Stimulated activated CD4-positive, alpha-beta T cell treated with anti-CD3 and anti-CD28 coated beads, Interleukin-4, amount 100 ng/mL, for 48 hours (primary cell): ENCODE measurements at places on chromosomes 12 and 14.
A peak's percentile ranks its signal among the peaks of the same experiment; 100 is the strongest.

DNA sequence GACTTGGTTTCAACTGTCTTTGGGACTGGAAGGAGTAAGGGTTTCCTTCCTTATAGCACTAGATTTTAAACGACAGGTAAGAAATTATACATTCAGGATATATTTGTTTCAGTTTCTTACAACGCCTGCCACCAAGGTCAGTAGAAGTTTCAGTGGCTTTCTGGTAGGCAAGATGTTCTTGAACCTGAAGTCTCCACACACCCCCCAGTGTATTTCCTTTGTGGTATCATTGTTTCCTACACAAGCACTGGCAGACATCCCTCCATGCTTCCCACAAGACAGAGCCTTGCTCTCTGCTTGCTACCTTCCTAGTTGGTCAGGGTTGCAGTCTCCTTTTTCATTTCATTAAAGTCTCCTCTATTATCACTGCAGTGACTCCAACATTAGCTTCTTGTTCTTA, 283.1 kb downstream of the FLRT2 start:
- no peak for DNase-seq

- DNase-seq = no peak
Measured at GRCh38 chr12:101838628-101839323, 8.0 kb upstream of the GNPTAB start.

- peak; percentile 62 for DNase-seq
Measured at GRCh38 chr12:76558684-76559399, 729 bp downstream of the OSBPL8 start.

DNA sequence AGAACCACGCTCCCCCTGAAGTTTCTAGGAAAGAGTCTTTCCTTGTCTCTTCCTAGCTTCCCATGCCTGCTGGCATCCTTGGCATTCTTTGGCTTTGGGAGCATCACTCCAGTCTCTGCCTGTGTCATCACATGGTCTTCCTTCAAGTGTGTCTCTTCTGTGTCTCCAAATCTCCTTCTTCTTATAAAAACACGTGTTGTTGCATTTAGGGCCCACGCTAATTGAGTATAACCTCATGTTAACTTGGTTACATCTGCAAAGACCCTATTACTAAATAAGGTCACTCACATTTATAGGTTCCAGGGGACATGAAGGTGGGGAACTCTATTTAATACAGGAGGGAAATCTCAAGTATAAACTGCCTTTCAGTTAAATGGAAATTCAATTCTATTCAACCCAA, 63.0 kb downstream of the E2F7 start:
- no peak for DNase-seq

- no peak for DNase-seq
Measured at GRCh38 chr12:49750027-49750995, 9.0 kb downstream of the TMBIM6 start.

DNA sequence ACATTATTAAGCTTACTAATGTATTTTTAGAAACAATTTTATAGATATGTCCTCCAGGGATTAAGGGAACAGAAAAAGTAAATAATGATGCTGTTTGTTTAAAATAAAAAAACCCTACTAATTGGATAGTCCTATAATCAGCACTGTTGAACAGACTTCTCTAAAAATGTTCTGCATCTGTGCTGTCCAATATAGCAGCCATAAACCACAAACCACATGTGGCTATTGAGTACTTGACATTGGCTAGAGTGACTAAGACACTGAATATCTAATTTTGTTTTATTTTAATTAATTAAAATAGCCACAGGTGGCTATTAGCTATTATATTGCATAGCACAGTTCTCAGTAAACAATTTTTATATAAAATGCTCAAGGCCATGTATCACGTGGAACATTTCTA, 210.4 kb downstream of the DPY19L2 start:
- no peak for DNase-seq

DNA sequence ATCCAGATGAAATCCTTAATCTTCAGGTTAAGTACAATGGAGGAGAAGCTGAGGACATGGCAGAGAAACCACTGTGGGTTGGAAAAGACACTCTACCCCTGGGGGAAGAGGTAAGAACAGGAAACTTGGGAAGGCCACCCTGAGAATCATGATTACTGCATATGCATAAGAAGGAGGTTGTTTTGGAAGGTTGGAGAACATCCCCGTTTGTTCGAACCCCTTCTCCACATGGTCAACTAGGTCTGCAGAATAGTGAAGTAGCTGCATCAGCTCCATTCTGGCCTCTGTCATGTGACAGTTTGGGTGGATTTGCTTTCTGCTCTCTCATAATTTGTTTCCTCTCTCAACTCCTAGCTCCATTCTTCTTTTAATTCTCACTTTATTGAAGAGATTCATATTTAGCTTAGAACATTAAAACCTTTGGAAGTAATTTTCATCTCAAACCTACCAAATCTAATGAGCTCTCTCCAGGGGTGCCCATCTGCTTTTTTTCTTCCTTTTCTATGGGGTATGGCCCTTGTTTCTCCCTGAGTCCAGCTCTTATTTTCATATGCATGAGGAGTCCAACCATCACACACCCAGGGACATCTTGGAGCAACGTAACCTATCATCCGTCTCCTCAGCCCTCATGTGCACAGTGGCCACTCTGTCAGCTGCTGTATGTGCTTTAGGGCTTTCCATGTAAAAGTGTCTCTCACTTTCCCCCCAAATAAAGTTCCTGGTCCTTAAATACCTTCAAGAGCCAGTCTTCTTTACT, 820.3 kb downstream of the TMEM121 start:
- no peak for DNase-seq

DNA sequence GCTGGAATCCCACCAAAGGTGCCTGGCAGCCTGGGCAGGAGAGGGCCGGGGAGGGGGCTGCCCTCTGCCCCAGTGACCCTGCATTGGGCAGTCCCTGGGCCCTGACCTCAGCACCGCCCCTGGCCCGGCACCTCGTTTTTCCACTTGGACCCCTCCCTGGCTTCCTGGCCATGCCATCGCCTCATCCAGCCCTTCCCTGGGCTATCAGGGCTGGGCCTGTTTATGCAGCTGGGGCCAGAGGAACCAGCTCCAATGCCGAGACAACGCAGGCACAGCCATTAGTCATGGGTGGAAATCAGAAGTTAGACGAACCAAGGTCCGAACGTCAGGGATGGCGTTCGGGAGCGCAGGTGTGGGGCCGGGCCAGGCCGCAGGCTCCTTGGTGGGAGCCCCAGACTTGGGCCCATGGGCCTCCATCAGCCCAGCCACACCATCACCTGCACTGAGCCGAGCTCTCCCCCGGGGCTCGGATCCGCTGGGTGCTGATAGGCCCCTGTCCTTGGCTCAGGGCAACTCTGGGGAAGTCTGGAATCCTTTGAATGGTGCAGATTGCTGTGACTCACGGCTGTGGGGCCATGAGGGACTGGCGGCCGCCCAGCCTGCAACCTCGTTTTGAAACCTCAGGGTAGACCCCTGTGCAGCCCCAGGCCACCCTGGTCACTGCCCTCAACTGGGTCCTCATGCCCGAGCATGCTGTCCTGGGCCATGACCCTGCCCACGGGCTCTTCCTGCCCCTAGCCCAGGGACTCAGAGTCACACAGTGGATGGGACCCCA, 169.4 kb downstream of the KIF26A start:
- DNase-seq = no peak

DNA sequence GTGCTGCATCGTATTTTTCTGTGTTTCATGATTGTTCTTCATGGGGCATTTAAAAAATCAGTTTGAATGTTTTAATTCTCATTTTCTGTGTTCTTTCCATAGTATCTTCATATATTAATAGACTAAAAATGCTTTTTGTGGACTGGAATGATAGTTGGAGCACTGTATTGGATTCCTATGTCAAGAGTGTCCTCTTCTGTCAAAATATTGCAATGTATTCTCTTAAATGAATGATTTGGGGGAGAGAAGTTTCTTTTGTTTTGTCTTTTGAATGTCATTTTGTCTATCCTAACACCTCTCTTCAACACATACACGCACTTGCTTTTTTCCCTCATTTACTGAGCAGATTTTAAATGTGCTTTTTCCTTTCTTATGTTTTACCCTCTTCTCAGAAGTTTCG, 4.7 kb upstream of the EIF2S3B start:
- DNase-seq = no peak

GRCh38 chr12:52200781-52201450, 9.1 kb upstream of the KRT80 start:
- no peak for DNase-seq

DNA sequence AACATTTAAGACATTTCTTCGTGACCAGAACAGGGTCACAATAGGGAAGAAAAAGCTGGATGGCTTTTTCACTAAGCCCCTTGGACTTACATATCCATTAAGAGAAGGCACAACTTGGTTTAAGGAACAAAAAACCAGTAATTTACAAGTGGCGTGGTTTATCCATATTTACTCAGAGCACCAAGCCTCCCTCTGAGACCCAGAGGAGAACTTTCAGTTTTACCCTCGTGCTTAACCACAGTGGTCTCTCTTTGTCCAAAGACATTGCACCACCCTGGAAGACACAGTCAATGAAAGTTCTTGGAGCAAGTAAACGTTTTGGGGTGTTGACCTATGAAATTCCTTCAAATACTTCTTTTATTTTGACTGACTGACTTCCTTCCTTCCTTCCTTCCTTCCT, 52.5 kb downstream of the SSPN start:
- DNase-seq = no peak

DNA sequence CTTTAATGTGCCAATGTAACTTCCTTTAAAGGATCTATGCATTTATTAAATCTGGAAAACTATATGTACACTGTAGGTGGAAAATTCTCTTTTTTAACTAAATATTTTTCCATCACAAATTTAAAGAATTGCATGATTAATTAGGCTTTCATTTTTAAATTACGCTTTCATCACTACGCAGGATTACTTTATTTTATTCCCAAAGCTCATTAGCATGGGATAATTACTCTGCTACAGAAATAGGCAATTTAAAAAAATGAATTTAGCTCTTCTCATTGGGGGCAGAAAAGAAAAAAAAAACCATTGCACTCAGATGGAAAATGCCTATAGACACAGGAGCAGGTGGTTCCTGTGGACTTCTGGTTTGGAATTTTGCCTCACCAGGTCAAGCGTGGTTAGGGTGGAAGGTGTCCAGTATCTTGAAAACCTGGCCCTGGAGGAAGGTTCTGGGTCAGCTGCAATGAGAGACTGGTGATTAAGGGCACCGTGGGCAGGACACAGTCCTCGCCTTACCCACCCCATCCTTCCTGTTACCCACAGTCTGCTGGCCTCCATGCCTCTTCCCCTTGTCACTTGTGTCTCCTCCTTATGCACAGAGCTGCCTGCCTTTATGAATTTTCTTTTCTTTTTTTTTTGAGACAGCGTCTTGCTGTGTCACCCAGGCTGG, 17.3 kb upstream of the RIN3 start:
- DNase-seq = no peak

DNA sequence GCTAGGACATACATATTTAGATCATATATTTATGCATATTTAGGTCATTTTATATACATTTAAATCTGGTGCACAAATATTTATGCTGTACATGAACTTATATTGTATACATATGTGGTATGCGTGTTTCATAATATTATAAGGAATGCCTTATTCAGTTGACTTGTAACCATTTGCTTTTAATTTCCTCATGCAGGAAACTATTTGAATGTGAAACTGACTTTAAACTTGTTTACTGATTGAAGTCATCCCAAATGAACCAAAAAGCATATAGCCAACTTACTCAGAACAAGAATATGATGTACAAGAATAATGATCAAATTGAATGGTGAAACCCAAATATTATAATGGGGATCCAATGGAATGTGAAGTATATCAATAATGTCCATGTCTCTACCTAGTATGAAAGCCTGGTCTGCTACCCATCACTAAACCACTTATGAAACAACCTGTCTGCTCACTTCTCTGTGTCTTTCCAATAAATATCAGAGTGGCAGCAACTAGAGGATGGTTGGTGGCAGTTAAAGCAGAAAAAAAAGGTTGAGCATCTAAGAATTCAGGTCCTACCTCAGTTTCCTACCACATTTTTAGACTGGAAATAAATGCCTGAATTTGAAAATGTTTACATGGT, 38.3 kb downstream of the RPS6KA5 start:
- no peak for DNase-seq

DNA sequence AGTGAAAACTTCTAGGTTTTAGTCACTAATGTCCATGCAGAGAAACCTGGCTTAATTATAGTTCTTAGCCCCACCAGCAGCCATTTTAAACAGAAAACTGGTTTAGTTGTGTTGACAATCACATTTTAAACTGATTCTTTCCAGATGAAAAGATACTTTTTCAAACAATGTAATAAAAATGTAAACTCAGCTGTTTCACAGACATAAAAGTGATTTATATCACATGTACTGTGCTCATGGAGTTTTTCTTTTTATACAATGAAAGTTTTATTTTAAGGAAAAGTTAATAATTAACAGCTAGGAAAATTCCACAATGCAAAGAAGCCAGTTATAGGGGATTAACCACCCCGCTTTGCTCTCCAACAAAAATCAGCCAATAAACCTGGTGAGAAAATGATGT, 129.7 kb downstream of the PAX9 start:
- no peak for DNase-seq

DNA sequence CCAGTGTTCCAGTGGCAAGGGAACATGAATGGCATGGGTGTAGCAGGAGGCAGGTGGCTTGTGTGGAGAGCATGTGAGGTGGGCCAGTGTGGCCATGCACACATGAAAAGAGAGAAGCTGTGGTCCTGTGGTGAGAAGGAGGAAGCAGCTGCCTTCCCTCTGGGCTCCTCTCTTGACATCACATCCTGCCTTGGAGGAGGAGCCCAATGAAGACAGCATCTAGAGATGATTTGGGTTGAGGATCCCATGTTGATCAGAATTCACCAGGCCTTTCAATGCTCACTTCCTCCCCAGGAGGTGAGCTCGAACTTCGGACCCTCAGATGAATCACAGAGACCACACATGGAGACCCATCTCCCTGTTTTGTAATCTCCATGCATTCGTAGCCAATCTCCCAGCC, 82.6 kb downstream of the LRRC74A start:
- DNase-seq = no peak

DNA sequence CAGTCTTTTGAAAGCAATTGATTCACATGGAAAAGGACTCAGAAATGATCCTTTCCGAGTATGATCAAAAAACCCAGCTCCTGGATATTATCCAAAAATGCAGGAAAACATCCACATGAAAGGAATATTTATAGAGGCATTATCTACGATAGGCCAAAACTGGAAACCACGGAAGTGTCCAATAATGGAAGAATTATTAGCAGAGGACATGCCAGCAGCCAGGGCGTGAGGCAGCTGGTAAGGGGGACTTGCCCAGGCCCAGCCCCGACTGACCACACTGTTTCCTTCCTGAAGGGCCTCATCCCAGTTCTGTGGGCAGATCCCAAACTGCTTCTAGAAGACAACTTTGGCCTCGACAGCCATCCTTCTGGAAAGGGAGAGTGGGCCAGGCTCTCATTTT, 20.5 kb downstream of the ACTN1 start:
- no peak for DNase-seq

- no peak for DNase-seq
Measured at GRCh38 chr14:47744155-47744554, 68.8 kb upstream of the MDGA2 start.

GRCh38 chr14:91453744-91454143, 36.1 kb upstream of the CCDC88C start:
- DNase-seq = no peak

DNA sequence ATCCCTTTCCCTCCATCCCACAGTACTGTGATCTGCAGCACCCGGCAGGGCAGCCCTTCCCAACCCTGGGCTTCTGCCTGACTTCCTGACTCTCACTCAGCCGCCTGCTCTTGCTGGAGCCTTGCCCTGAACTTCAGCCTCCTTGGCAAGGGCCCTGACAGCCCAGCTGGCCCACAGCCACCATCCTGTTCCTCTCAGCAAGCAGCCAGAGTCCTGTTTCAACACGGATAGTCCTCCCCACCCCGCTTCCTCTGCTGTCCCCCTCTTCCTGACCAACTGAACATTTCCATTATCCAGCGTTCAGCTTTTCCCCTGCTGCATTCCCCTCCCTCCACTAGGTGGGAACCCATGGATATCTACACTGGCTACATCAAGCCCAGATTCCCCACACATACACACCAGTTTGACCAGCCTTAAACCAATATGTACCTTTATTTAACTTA, 74.0 kb upstream of the MDM1 start:
- no peak for DNase-seq
